ENCODE measurements at places on chromosomes 6 and 20.

GRCh38 chr6:91080871-91081270 is 494.0 kb upstream of the MAP3K7 start:
- no peak for DNase-seq

- no peak for DNase-seq
Measured at GRCh38 chr6:37516920-37517405, 17.3 kb upstream of the CCDC167 start.

DNA sequence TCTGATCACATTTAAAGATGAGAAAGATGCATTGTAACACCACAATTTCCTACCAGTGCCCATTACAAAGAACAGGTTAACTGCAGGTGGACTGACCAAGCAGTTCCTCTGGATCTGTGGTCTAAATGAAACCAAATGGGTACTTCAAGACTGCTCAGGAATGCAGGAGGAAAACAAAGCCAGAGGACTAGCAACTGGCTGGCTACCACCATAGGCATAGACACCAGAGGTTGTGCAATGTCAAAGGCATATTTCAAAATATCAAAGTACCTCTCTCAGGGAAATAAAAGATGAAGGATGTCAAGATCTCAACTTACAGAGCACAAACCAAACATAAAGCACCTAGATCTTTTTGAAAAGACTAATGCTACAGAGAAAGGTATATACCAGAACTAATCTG is 65.5 kb downstream of the GMDS start:
- DNase-seq, result no peak

DNA sequence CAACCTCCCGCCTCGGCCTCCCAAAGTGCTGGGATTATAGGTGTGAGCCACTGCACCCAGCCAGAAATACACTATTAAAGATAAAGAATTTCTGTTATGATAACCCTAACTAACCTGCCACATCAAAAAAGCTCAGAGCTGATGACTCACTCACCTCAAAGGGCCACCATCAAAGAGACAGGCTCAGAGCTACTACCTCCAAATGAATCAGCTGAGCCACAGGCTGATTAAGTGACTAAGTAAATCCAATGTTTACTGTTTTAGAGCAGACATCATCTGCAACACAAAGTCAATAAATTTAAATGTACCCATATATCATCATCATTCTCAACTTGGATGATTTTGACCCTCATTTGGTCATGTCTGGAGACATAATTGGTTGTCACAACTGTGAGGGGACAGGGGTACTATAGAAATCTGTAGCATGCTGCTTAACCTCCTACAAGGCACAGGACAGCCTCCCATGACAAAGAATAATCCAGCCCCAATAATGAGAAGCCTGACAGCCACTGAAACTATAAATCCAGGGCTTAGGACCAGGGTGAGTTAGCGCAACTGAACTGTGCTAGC is 106.5 kb downstream of the ATP9A start:
- DNase-seq, result no peak

- DNase-seq, result no peak
Measured at GRCh38 chr6:109782491-109782999, 91.4 kb downstream of the FIG4 start.

Measured in stimulated activated naive CD4-positive, alpha-beta T cell (primary cell).